PC-3 (cell line): ENCODE measurements at places on chromosomes 5 and 9. TPM values are rescaled to one million over a fixed set of nuclear protein-coding genes. Genes with fewer than 3 reads are reported as not detected.

GRCh38 chr9:106868565-106868964 lies 5.6 kb downstream of the ZNF462 start:
- DNase-seq: no peak

Gene KLHL3
- total RNA-seq: 2.9 and 4.0 TPM in 2 replicates

- no peak for DNase-seq
Observed at GRCh38 chr5:156588306-156588705, 261.3 kb downstream of the SGCD start.

Gene ARRDC1
- 77.5 and 78.0 TPM in 2 replicates for total RNA-seq

GRCh38 chr5:33491941-33492340 lies 51.2 kb downstream of the TARS1 start:
- DNase-seq: no peak

DNA sequence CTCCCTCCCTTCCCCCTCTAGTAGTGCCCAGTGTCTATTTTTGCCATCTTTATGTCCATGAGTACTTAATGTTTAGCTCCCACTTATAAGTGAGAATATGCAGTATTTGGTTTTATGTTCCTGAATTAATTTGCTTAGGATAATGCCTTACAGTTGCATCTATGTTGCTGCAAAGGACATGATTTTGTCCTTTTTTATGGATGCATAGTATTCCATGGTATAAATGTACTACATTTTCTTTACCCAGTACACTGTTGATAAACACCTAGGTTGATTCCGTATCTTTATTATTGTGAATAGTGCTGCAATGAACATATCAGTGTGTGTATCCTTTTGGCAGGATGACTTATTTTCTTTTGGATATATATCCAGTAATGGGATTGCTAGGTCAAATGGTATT lies 3.8 kb downstream of the ABLIM3 start:
- no peak for DNase-seq

DNA sequence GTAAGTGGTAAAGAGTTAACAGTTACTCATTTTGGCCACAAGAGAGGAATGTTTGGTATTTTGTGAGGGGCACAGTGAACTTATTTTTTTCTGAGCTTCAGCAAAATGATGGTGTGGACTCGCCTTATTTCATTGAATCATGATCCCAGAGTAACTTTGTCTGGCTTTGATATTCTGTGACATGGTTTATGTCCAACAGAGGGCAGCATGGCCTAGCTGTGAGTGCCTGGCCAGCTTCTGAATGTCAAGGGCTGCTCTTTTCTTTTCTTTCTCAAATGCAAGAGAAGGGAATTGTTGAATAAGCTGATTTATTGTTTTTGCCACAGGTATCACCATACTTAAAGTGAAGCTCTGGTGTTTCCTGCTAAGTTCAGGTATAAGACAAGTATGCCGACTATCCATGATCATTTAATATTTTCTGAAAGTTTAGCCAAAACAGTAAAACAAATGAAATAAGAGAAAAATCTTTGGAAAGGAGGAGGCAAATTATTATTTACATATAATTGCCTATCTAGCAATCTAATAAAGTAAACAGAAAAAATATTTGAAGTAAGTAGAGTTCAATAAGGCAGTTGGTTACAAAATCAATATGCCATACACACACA lies 31.7 kb downstream of the MRPL22 start:
- DNase-seq: peak; percentile 56

DNA sequence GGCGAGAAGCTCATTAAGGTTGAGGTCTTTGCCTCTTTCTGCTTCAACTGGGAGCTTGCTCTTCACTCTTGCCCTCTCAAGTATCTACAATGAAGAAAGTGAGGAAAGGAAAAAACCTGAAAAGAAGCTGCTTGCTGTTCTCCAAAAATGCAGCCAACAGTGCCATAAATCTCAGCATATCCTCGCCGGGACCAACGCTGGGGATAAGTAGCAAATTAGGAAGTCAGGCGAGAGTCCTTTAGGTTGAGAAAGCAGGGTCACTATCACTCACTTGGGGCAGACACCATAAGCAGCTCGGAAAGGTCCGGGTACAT lies 399 bp downstream of the NUP155 start:
- DNase-seq: no peak

GRCh38 chr9:124017929-124018729 lies 6.6 kb downstream of the LHX2 start:
- no peak for DNase-seq

Gene PCDHA5
- 1.3 and 1.5 TPM in 2 replicates for total RNA-seq

DNA sequence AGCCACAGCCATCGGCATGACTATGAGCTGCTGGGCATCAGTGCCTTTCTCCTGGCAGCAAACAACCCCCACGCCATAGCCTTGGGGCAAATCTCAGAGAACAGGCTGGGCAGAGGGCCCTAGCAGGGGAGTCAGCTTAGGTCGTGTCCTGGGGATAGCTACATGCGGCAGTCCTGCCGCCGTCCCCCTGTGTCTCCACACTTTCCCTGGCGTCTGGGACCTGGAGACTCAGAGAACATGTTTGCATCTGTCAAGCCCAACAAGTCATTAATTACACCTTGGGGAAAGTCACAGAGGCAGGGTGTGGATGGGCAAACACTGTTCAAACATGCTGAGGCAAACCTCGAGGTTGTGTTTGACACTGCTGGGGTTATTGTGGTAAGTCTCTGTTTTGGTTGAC lies 123.6 kb downstream of the C5orf15 start:
- DNase-seq: no peak

GRCh38 chr9:112548836-112549595 lies 62.4 kb downstream of the KIAA1958 start:
- no peak for DNase-seq

- peak; percentile 89 for DNase-seq
Observed at GRCh38 chr9:122213589-122214413, 15.0 kb downstream of the LHX6 start.
